ENCODE measurements at places on chromosomes 2 and 18.
A peak's percentile ranks its signal among the peaks of the same experiment; 100 is the strongest.

GRCh38 chr2:8249769-8250168, 432.1 kb upstream of the ID2 start:
- no peak for DNase-seq

- DNase-seq, result no peak
These were observed 135.9 kb upstream of the ID2 start for GRCh38 chr2:8545695-8546611.

DNA sequence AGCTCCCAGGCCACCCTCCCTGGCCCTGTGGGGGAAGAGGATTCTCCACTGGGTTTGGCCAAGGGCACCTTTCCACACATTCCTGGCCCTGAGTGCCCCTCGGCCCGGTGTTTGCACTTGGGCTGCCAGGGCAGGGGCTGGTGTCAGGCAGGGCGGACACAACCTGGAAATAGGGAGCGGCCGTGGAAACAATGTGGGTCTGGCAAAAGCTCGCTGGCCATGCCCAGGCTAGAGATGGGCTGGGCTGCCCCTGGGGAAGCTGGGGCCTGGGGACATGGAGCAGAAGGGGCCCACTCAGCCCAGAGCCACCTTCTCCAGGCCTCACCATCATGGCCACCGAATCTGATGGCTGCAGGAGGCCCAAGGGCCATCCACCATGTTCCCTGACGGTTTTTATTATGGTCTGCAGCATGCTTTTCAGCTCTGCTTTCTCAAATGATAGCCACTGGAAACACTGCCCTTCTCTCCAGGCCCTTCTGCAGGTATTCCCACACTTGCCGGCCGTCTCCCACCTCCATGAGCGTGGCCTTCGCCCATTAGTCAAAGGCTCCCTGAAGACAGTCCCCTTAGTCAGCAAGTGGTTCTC, 275.1 kb downstream of the CYP26B1 start:
- no peak for DNase-seq

GRCh38 chr18:38402509-38402908, 836.9 kb upstream of the CELF4 start:
- DNase-seq, result no peak

GRCh38 chr2:158273791-158274190, 172.1 kb downstream of the UPP2 start:
- no peak for DNase-seq

- DNase-seq, result no peak
These were observed 17.2 kb downstream of the PTMA start for GRCh38 chr2:231725476-231725875.

DNA sequence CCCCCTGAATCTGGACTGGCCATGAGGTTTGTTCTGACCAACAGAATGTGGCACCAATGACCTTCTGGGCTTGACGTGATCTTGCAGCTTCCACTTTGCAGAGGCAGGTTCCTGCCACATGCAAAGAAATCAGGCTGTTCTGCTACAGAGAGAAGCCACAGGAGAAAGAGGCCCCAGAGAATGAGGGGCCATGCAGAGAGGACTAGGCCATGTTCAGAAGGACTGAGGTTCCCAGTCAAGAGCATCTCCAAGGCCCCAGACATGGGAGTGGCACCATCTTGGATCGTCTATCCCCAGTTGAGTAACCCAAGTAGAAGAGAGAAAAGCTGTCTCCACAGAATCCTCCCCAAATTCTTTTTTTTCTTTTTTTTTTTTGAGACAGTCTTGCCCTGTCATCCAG, 131.1 kb downstream of the ZBTB7C start:
- no peak for DNase-seq

DNA sequence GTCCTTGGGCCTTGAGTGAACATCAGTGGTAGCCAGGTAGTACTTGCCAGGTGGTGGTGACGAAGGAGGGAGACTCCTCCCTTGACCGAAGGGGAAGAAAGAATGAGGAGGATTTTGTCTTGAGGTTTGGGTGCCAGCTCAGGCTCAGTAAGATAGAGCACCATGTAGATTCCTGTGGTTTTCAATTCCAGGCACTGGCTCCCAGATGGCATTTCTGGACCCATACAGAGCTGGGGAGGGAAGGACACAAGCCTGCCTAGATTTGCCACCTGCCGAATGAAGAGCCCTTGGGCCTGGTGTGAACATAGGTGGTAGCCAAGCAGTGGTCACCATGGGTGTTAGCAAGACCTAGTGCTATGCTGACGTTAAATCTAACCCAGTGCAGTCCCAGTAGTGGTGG, 108.8 kb upstream of the UBE2E3 start:
- DNase-seq, result no peak

DNA sequence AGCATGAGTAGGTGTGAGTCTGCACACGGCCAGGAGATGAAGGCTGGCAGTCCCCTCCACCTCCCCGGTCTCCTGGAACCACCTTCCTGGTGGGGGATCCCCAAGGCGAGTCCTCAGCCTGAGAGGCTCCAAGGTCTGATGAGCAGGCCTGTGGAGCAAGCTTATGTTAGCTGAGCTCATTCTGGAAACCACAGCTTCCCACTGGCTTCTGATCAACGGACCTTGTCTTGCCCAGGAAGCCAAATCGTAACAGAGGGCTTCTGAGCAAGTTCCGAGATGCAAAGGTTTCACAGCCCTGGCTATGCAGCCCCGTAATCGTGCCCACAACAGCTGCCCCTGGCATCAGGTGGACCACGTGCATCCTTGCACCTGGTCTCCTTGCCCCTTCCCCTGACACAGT, 28.8 kb upstream of the GPR55 start:
- DNase-seq, result no peak

GRCh38 chr18:77138270-77138669, 5.7 kb upstream of the MBP start:
- DNase-seq, result no peak

DNA sequence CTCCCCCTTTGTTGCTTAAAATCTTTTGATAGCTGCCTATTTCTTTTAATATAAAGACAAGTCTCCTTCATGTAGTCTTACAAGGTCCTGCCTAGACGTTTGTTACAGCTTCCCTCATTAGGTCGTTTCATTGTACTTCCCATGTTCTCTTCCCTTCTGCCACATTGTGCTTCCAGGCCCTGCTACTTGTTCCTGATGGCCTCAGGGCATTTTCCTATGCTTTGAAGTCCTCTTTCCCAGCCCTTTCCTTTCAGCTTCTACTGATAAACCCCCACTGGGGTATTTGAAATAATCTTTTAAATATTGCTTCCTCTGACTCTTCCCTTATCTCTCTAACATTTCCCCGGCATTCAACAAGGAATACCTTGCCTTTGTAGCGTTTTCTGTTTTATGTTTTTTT, 67.4 kb downstream of the UBE2E3 start:
- no peak for DNase-seq

- no peak for DNase-seq
These were observed 857.3 kb downstream of the CNTNAP5 start for GRCh38 chr2:124882423-124882822.

- DNase-seq, result peak; percentile 60
These were observed 285.9 kb downstream of the RNF144A start for GRCh38 chr2:7203056-7203467.

DNA sequence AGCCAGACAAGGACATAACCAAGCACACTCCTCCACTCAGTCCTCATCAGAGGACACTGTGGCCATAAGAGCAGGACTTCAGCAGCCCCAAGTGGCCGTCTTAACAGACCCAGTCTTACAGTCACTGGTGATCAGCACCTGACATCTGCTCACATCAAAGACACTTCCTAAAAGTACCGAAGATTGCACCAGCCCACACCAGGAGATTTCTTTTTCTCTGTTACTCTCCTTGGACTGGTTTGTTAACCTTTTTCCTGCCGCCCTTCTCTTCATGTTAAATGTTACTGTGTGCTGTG, 44.1 kb downstream of the MRPS5 start:
- no peak for DNase-seq

DNA sequence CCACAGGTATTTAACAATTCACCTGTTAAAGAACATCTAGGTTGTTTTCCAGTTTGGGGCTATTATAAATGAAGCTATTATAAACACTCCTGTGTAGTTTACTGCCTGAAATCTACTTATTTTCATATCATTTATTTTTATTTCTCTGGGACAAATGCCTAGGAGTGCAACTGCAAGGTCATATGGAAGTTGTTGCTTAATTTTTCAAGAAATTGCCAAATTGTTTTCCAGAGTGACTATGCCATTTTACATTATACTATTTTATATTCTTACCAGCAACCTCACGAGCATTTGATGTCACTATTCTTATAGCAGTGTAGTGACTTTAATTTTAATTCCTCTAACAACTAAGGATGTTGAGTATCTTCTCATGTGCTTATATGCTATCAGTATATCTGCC, 298.4 kb downstream of the EXOC6B start:
- DNase-seq, result no peak

DNA sequence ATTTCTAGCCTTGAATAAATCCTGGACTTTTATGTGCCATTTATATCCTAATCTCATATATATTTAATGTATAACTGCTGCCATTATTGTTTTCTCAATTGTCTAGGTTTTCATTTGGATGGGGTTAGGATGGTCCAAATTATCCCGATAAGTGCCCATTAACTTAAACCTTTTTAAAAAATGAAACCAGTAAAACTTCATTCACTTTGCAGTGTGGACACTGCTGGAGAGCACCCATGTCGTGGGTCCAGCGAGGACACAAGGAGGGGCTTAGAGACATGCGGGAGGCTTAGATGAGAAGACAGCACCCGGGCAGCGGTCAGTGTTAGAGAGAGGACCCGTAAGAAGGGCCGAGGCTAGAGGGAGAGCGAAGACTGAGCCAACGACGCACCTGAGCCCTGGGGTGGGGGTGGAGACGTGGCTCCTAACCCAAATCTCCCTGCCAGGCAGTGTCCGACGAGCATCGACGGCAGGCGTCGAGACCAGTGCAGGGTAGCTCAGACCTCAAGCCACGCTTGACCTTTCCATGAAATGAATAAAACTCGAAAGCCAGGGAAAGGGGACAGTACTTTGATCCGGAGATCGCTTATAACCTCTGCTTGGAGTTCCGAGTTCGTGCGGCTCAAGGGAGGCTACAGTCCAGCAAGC, 9.0 kb upstream of the EN1 start:
- DNase-seq, result no peak

GRCh38 chr18:76847916-76848315, 25.6 kb downstream of the ZNF236 start:
- DNase-seq, result no peak

- no peak for DNase-seq
These were observed 125.9 kb downstream of the ACOXL start for GRCh38 chr2:110858135-110858725.

DNA sequence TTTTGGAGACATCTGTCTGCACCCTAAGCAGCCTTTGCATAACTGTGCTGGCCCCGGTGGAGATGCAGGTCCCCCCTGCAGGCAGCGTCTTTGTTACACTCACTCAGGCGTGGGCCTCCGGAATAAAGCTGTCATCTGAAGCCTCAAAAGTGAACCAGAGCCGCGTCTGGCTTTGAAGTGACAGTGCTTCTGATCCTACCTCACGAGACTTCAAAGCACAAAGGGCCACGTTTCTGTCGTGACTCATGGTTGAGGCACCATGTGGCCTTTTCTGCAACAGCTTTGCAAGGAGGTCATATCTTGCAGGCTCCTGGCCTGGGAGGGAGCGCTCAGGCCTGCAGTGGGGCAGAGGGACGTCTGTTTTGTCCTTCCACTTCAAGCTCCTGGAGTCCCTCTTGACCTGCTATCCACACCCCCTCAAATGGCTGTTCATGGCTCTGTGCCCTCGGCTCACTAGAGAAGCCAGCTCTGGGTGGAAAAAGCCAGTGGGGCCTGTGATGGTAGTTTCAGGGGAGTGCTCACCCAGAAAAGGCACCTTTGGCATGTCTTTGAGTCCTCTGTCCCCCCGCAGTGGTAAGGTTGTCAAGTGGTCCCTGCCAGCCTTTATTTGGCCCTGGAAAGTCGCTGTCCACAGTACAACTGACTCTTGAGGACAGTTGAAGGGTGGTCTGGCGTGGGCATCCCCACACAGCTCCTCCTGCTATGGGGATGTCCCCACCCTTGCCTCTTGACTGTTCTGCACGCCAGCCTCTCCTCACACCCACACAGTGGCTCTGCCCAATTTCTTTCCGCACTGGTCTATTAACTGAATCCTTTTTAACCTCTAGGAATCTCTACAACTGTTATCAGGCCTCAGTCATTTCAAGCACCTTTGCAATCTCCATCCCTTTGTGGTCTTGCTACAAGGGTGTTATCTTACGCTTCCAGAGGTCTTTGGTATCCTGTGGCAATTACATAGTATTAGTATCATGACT, 19.3 kb downstream of the GPR55 start:
- peak; percentile 87 for DNase-seq

- no peak for DNase-seq
These were observed 190.2 kb upstream of the APCDD1 start for GRCh38 chr18:10264260-10264659.

GRCh38 chr2:127106457-127106990, 430 bp downstream of the BIN1 start:
- DNase-seq, result no peak

DNA sequence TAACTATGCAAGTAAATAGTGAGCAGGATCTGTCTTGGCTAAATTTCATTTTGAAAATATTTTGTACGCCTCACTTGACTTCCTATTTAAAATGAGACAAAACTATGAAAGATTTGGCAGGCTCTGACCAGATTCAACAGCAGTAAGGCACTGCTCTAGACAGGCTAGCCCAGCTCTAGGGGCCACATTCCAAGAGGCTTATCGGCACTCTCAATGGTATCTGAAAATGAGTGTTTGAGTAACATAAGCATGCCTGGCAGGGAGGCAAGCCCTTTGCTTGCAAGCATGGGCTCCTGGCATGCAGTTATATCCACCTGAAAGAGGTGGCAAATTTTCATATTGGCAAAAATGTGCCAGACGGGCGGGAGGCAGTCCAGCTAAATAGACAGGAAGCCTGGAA, 10.5 kb downstream of the CAPN13 start:
- DNase-seq, result no peak

- no peak for DNase-seq
These were observed 12.4 kb upstream of the CHCHD5 start for GRCh38 chr2:112572005-112572404.

- no peak for DNase-seq
These were observed 105.7 kb downstream of the CDH2 start for GRCh38 chr18:28071199-28071598.

DNA sequence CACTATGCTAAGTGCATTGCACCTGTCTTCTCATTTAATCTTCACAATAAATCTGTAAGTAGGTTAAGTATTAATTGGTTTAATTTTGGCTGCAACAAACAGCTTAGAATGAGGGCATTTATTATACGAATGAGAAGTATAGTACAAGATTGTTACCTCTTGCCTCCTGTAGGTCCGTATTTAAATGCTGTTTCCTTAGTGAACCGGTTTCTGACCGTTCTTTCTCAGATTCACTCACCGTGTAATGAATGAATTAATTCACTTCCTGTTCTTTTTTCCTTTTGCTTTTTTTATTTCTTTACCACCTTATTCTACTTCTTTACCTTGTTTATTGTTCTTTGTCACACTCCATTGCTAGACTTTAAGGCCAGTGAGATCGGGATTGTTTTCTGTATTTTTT, 153.8 kb upstream of the RASGRP3 start:
- DNase-seq, result no peak

GRCh38 chr2:201467666-201468065, 16.1 kb downstream of the STRADB start:
- DNase-seq, result no peak

GRCh38 chr2:97911206-97911921, 84.4 kb downstream of the TMEM131 start:
- DNase-seq, result no peak

GRCh38 chr18:40272630-40273231, 1682.3 kb upstream of the PIK3C3 start:
- DNase-seq, result no peak

Data from activated T-cell treated with anti-CD3 and anti-CD28 coated beads, Interleukin-2, amount 50 U/mL, for 24 hours (primary cell).